ENCODE measurements at places on chromosomes 4 and X.
A peak's percentile ranks its signal among the peaks of the same experiment; 100 is the strongest.

DNA sequence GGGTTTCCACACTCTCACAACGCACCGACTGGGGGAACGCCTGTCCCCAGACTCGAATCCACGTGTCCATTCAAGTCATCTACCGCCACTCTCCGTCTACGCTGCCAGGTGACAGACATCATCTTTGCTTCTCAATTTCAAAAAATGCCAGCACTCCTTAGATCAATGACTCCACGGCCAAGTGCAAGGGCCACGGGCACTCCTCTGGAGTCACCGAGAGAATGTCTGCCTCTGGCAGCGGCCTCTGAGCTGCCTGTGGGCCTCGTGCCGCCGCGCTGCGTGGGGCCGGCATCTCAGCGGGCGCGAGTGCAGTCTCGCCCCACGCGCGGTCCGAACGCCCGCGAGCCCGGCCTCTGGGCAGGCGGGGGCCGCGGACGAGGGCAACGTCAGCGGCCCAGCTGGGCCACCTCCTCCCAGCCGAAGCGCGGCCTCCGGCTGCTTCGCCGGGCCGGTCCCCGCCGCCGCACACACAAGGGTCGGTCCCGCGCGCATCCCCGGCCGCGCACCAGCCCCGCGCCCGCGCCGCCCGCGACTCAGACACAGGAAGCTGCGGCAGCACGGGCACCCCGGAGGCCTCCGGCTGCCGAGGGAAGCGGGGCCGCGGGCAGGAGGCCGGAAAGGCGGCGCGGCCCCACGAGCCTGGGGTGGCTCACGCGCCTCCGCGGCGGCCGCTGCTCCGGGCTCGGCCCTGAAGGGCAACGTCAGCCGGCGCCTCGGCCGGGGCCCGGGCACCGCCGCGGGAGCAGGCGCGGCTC is 450 bp downstream of the ACSL1 start:
- no peak for DNase-seq

GRCh38 chr4:148431401-148431800 is 10.8 kb downstream of the NR3C2 start:
- DNase-seq = no peak

- peak; percentile 59 for DNase-seq
These were observed 35.3 kb downstream of the SUPT20HL1 start for GRCh38 chrX:24395775-24396174.

DNA sequence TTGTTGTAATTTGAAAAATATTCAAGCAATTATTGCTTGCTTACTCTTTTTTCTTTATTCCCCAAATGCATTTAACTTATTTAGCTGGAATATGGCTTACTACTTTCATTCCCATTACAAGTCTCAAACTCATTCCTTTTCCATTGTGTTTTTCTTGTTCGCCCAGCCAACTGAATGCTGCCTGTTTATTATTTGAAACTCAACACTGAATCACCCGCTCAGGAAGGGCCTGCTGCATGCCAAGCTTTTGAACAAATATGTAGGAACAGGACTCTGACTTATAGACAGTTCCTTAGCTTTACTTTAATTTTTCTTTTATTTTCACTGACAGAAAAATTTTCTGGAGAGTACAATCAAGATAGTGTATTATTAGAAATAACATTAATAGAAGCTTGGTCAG is 12.9 kb downstream of the PCDH18 start:
- DNase-seq = no peak

DNA sequence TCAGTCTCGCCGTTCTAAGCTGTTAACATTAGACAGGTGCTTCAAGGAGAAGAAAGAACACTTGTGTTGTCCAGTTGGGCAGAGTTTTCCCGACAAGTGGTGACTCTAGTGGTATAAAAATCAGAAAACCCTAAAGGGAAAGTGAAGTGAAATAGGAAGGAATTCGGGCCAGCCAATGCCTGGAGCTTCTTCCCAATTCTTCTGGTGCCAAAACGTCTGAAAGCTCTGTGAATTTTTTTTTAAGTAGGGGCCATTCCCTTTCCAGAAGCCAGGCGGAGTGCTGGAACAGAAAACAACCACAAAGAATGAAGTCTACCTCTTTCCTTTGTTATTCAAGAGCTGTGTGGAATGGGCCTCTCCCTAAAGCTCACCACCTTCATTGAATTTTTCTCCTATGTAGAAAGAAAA is 43.1 kb upstream of the PPARGC1A start:
- DNase-seq = no peak

DNA sequence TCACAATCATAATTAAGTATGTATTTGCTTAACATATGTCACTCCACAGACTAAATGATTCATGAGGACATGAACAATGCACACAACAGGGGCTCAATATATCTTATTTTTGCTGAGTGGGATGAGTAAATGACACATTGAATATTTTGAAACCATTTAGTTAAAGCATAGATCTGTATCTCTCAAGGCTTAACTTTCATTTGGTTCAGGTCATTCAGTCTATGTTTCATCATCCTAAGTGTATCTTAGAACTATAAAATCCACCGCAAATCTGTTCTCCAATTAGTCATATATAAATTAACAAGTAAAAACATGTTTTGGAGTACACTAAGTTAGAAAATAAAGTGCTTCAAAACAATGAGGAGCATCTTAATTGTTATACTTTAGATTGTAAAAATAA is 45.8 kb downstream of the AREG start:
- no peak for DNase-seq

DNA sequence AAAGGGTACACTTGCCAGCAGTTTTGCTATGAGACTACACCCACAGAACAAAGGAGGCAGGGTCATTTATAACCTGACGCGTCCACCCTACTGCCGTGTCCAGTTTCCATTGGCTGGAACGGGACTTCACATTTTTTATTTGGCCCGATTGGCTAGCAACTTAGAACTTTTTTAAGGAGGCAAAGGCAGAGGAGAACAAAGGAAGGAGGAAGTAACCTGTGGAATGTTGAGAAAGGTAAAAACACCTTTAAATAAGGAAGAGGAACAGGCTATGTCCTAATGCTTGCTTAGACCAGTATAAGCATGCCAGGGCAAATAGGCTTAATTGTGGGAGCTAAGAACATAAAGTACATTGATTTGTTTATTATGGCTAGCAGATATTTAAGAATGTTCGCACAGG is 18.7 kb downstream of the KDM6A start:
- DNase-seq = no peak

DNA sequence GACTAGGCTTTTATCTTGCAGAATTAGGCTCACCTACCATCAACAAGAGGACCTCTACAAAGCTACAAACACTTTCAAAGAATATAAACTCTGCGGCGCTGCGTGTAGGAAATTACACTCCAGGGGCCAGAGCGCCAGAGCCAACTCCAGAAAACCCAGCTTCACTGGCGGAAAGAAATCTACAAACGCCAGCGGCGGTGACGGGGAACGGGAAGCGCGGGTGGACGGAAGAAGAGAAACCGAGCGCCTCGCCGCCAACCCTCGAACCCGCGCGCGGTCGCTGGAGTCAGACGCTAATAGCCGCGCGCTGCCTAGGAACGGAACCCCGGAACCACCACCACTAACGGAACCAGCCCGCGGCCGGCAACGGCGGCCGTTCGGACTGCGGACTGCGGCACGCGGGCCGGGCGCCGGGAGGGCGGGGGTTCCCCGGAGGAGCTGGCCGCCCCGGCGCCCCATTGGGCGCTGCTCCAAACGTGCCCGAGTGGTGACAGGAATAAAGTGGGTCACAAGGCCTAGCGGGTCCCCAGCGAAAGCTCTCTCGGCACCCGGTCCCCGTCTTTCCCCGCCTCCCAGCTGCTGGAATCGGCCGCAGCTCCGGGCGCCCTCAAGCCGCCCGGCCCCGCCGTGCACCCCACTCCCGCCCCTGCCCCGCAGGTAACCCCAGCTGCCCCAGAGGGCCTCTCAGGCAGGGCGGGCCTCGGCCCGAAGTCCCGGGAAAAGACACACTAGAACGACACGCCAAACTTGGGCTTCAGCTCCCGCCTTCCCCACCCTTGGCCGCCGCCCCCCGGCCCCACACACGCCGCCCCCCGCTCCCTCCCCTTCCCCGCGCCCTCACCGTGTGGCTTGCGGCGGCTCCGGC is 836 bp downstream of the CLOCK start:
- DNase-seq = peak; percentile 39

GRCh38 chrX:13659063-13659462 is 6.1 kb downstream of the TCEANC start:
- DNase-seq = no peak

GRCh38 chr4:24727390-24728224 is 67.8 kb upstream of the SOD3 start:
- no peak for DNase-seq

GRCh38 chrX:70049925-70050324 is at the start of gene AWAT2:
AWAT2 (minus strand) TSS chrX:70049938; CDS start chrX:70049932, 6 bp downstream.
- no peak for DNase-seq

- DNase-seq = no peak
These were observed 364.9 kb downstream of the UNC5C start for GRCh38 chr4:95183656-95184408.

GRCh38 chr4:113575401-113575800 is 186.1 kb downstream of the CAMK2D start:
- DNase-seq = no peak

DNA sequence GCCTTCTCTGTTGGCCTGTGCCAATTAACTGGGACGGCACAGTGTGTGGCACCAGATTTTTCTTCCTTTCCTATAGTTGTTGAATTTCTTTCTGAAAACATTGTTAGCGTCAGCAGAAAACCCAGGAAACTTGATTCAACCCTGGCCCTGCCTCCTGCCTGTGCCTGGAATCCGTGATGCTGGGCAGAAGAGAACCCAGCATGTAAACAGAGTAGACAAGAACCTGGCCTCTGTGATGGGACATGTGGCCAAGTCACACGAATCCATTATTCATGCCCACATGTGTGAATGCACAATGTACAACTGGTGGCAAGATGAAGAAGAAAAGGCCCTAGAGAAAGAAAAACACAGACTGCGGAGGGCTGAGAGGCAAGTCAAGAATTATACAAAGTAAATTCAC is 111.4 kb downstream of the EFHC2 start:
- no peak for DNase-seq

DNA sequence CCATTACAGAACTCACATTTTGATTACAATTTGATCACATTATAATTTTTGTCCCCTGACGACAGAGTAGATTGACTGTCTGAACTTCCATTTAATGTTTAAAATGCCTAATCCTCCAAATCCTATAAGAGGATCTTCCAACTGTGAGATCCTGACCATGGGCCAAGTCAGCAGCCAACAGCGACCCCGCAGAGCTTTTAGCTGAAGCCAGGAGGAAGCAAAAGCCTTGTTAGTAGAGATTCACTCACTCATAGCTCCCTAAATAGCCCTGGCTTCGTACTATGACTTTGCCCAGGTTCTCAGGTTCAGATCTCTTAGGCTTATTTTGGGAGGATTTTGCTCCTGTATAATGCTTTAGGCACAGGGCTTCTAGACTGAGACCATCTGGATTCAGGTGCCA is 413.1 kb downstream of the NKX6-1 start:
- no peak for DNase-seq

DNA sequence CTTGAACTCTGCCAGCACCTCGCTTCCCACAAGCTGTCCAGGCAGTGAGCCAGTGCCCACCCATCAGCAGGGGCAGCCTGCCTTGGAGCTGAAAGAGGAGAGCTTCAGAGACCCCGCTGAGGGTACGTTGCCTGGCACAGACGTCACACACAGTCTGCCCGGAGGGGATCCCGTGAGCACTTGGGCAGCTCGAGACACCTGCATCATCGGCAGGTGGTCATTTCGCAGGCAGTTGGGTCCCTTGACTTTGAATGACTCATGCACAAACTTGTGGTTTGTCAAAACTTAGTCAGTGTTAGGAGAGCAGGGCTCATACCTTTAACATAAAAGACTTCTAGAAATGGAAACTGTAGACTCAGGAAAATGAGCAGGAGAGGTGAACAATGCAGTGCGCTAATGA is 9.9 kb downstream of the TACC3 start:
- no peak for DNase-seq

- no peak for DNase-seq
These were observed 193.7 kb downstream of the MAGEB5 start for GRCh38 chrX:26409636-26410035.

GRCh38 chr4:155975511-155975910 is 21.8 kb upstream of the CTSO start:
- no peak for DNase-seq

- DNase-seq = no peak
These were observed 438.3 kb upstream of the PRKX start for GRCh38 chrX:4151798-4152197.

- no peak for DNase-seq
These were observed 25.3 kb downstream of the PITX2 start for GRCh38 chr4:110597582-110597981.

DNA sequence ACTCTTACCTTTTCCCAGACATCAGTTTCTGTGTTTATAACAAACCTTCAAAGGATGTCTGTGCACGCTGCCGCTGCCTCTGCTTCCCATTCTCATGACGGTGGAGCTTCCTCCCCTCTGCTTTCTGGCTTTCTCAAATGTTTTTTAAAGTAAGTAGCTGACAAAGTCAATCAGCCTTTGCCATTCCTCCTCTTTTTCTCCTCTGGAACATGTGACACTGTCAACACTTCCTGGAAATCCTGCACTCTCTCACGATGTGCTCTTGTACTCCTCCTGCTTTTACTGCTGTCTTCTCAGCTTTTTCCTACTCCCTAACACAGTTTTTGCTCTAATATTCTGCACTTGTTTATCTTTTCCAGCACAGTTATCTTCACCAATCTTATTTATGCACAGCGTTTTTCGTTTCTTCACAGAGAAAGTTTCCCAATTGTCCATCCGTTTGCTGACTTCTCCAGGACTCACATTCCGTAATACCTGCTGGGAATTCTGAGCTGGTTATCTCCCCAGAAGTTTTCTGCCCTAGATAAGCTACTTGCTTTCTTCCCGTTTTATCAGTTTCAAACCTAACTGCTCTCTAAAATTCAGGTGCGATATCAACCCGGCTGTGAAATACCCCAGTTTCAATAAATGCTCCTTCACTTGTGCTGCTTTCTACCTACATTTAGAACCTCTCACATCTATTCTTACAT is 465.6 kb upstream of the AGA start:
- DNase-seq = no peak

DNA sequence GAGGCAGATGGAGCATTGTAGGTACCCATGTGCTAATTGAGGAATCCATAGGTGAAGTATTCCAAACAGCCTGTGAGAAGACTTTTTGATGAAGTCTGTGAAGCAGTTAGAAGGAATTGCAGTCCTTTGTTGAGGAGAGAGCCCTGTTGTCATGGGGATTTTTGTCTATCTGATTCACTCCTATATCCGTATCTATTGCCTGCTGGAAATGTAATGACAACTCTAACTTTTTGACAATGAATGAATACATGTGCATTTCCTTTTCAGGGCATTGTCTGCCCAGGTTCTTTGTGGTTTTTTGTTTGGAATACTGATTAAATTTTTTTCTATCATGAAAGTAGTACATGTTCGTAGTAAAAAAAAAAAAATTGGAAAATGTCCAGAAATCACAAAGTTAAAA is 31.1 kb downstream of the STK32B start:
- DNase-seq = no peak
